Kasumi-1 (cell line): ENCODE measurements at places on chromosomes 4 and X.

DNA sequence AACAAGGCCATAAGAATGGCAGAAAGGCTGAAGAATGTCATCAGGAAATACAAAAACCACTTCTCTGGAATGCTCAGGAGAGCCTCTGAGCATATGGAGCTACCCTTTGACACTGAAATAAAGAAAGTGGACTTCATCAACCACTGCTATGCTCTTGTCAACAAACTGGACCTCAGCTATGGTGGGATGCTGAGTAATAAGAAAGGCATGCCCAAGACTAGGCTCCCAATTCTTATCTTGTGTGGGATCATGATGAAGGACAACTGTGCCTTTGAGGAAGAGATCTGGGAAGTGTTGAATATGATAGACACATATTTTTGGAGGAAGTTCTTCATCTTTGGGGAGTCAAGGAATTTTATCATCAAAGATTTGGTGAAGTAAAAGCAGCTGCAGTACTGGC lies 86.9 kb upstream of the MAGEB16 start:
- DNase-seq, result no peak

GRCh38 chr4:69489856-69490255 lies 5.8 kb downstream of the UGT2B4 start:
- DNase-seq, result no peak

DNA sequence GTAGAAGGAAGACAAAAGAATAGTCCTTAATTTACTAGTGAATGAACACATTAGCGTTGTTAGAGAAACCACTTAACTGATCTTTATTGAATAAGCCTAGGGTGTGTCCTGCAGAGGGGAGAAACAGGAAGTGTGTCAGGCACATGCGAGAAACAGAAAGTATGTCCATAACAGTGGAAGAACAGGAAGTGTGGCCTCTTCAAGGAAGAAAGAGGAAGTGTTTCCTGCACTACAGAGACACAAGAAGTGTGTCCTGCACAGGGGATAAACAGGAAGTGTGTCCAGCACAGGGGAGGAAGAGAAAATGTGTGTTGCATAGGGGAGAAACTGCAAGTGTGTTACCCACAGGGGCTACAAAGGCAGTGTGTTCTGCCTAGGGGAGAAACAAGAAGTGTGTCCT lies 539.6 kb upstream of the PRKX start:
- peak; percentile 57 for DNase-seq

DNA sequence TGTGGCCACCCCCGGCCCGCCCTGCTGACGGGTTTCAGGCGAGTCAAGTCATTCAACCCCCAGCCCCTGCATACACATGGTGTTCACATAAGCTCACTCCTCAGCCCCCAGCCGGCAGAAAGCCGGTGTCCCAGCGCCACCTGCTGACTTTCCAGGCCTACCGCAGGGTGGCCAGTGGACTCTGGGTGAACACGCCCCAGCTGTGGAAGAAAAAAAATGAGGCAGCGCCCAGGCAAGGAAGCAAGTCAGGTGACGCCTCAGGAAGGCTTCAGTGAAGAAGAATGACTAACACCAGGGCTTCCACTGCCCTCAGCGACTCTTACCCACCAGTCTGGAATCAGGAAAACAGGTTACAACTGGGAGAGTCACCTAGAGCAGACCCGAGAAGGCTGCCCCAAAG lies 15.8 kb downstream of the BCAP31 start:
- peak; percentile 31 for DNase-seq

- no peak for DNase-seq
These were observed 17.1 kb downstream of the L1CAM start for GRCh38 chrX:153868576-153869472.

GRCh38 chr4:7516773-7517144 lies 82.0 kb upstream of the PSAPL1 start:
- no peak for DNase-seq

DNA sequence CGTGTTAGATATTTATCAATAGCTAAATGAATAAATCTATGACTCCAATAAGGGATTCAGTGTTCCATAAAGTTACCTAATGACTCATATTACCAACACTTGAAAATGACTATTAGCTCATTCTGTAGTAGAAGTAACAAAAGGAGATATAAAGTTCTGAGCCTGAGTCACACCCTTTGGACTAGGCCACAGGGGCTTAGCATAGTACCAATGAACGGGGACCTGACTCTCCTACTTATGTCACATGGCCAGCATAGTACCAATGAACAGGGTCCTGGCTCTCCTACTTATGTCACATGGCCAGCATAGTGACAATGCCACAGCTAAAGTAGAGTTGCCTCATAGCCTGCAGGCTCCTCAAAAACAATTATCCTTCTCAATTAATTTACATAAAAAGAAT lies 43.7 kb downstream of the MAGEB16 start:
- peak; percentile 2 for DNase-seq

- DNase-seq, result no peak
These were observed 130.9 kb downstream of the TTC29 start for GRCh38 chr4:146814750-146815149.

DNA sequence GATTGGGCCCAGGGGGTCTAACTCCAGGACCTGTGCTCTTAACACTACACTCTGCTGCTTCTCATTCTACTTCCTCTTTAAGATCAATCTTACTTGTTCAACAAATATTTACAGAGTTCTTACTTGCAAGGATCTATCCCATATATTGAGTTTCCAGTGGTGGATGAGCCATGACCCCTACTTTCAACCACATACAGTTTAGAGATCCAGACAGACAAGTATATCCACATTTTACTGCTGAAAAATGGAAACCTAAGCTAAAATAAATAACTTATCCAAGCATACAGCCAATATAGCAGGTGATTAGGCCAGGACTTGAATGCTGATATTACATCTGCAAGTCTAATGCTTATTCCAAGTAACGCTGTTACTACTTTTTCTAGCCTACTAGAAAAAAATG lies 18.7 kb downstream of the TMEM150C start:
- DNase-seq, result no peak

DNA sequence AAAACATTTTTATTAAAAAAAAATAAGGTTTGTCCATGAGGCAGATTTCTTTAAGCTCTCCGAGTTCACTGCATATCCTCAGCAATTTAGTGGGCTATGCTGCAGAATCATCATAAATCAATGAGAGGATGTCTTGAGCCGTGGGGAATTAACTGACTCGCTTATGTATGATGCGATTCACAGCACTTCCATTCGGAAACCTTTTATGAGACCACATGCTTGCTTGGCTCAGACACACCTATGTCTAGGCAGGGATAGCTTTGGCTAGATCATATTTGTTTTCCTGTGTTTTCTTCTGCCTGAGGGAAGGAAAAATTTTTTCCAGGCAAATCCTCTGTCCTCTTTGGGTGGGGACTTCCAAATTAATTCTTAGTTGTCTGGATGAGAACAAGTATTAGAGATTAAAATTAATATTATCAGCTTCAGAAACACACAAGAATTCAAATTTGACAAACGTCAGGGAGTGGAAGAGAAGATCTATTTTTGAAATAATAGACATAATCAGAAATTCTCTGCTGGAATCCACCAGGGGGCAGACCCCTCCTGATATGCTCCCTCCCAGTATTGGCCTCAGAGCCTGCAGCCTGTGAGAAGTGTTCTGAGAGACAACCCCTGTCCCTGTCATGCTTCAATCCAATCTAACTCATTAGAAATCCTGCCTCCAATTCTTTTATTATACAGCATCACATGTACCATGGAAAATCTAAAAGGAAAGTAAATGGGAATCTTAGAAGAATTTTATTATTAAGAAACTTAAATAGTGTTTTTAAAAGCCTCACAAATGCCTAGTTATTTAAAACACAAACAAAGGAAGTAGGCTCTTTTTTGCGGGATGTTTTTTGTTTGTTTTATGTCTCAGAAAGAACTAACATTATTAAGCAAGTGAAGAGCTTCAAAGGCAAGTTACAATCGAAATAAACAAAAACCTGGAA lies 345.1 kb upstream of the TACR3 start:
- DNase-seq, result peak; percentile 71

DNA sequence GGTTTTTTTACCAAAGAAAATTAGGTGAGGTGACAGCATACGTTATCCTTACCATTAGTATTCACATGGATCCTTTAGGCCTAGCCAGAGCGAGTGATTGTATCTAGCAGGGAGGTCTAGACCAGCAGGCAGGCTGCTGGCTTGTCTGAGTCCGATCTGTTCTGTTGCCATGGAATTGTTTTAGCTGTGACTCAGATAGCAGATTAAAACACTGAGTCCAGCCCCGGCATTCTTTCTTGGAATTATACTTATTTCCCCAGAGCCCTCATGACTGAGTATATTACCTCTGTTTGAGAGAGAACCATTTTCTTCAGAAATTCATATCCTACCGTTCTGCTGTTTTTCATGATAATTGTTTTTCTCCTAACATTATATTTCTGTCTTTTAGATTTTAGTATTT lies 37.4 kb downstream of the OCRL start:
- DNase-seq, result no peak

DNA sequence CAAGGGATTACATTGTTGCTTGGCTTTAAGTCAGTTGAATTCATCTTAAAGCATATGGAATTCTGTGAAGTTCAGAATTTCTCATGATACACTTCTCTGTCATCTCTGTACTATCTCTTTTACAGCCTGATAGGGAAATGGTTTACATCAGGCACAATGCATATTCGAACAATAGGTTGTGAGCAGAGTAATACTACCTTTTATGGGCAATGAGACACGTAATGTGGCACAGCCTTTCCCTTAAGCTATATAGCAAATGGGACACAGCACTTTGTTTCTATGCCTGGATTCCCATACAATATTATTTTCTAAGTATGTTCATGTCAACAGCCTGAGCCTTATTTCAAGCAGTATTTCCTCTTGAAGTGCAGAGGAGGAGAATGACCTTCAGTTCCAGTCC lies 58.4 kb downstream of the SYNPO2 start:
- DNase-seq, result no peak

DNA sequence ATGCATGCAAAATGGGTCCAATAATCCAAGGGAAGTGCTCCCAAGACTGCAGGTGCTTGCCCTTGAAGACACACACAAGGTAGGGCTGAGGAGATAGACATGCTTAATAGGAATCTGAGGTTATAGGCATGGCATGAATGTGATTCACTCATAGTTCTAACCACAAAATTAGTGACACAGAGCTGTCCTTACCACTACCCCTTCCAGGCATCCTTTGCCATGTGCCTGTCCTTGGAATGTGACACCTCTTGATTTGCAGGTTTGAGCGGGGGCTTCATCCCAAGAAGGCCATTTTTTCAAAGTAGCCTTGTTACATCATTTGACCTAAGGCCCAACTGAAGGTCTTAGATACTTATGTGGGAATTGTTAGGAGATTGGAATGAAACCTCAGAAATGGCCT lies 112.5 kb downstream of the CCNG2 start:
- DNase-seq, result no peak

GRCh38 chrX:119887721-119888425 lies 7.8 kb upstream of the AKAP14 start:
- DNase-seq, result peak; percentile 60

- DNase-seq, result no peak
These were observed 20.4 kb downstream of the WDR13 start for GRCh38 chrX:48617542-48618340.

DNA sequence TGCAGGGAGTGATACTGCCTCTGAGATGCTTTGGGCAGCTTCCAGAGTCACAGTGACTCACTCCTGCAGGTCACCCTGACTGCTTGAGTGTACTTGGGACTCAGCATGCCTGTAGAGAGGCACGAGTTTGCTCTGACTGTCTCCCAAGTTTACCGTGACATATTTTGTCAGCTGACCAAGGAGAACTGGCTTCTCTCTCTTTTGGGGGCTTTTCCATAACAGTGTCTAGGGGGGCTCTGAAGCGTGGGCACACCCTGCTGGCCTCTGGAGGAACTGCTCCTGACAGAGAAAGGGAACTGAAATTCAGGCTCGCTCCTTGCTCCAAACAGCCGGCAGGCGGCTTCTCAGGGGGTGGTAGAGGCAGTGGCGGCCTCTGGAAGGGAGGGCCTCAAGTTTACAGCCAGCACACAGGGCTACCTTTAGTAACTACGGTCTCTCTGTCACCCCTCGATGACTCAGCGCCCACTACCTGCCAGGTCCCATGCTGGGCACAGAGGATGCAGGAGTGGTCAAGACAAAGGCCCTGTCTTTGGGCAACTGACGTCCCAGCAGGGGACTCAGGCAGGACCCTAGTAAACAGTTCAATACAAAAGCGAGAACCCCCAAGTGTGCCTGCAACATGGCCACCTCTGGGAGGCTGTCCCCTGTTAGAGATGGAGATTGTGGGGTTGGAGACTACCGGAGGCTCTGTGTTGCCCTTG lies 17.8 kb downstream of the ZNF185 start:
- peak; percentile 76 for DNase-seq

DNA sequence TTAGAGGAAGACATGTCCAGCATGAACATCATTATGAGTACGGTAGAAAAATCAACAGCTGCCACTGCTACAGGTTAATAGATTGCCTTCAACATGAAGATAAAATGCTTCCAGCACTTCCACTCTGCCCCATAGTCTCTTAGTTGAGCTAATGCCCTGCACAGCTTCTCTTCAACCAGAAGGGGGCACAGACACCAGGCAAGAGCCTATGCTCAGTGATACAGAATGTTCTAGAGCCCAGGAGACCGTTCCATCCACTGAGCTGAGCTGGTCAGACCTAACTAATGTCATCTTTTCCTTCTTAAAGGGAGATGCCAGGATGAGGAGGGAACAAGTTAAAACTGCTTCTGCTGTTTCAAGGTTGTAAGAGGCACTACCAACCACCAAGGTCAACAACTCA lies 42.2 kb downstream of the SMIM10L2A start:
- DNase-seq, result peak; percentile 0

DNA sequence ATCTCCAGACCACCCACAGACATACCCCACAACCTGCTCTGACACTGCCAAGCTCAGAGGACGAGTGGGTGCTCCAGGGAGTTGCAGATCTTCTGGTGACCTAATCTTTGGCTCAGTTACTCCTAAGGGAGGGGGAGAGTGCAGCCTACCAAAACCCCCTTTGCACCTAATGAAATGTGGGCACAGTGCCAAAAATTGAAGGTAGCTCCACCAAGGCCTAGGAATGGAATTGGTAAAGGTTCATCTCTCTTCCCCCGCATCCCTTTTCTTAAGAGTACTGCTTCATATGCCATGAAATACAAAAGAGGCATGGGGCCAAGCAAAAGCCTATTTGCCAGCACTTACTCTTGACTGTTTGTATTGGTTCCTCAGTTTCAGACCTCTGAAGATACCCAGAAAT lies 491.0 kb downstream of the NAF1 start:
- no peak for DNase-seq

DNA sequence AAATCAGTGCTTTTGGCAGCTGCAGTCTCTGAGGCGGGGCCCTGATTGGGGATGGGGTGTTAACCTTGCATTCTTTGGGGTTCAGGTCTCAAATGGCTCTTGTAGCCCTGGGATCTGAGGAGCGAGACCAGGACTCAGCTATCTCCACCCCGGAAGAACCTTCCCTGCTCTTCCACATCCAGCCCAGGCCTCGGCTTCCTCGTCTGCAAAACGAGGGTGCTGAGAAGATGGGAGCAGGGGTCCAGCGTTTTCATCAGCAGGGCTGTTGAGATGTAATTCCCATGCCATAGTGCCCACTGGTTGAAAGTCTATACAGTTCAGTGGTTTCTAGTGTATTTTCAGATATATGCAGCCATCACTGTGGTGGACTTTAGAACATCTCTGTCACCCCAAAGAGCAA lies 34.6 kb upstream of the WFS1 start:
- no peak for DNase-seq

- DNase-seq, result no peak
These were observed 118.0 kb downstream of the DRD5 start for GRCh38 chr4:9899306-9900055.

GRCh38 chrX:120726294-120726693 lies 96.4 kb upstream of the C1GALT1C1 start:
- peak; percentile 87 for DNase-seq

GRCh38 chr4:188275686-188276085 lies 136.4 kb downstream of the TRIML1 start:
- no peak for DNase-seq

- DNase-seq, result no peak
These were observed 131.2 kb downstream of the FRMPD4 start for GRCh38 chrX:12269484-12269883.
